SJCRH30 (cell line): ENCODE measurements at places on chromosomes 3 and 15. TPM values are rescaled to one million over a fixed set of nuclear protein-coding genes. Genes with fewer than 3 reads are reported as not detected.

The ITIH1 gene
- total RNA-seq = 0.04 TPM in 1 of 2 replicates, not detected in the other

DNA sequence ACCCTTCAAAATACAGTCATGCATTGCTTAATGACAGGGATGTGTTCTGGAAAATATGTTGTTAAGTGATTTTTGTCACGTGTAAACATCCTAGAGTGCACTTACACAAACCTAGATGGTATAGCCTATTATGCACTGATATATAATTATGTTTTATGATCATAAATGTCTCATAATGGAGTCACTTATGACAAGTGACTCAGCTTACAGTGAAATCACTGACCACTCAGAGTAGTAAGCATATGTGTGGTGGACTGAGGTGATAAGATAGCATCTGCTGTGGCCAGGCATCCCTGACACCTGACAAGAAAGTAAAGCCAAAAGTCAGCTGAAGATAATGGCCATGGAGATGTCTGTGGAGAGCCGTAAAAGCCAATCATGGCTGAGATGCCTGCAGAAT lies 5.4 kb downstream of the ACAD11 start:
- no peak overlapping the region for H3K27ac ChIP-seq
- no peak for DNase-seq
- no peaks in the 10 kb centered on the region; the same call in 1 of the 2 replicates for H3K36me3 ChIP-seq
- H3K4me1 ChIP-seq = peaks cover 3% of the 10 kb centered on the region; the same call in 1 of the 2 replicates

DNA sequence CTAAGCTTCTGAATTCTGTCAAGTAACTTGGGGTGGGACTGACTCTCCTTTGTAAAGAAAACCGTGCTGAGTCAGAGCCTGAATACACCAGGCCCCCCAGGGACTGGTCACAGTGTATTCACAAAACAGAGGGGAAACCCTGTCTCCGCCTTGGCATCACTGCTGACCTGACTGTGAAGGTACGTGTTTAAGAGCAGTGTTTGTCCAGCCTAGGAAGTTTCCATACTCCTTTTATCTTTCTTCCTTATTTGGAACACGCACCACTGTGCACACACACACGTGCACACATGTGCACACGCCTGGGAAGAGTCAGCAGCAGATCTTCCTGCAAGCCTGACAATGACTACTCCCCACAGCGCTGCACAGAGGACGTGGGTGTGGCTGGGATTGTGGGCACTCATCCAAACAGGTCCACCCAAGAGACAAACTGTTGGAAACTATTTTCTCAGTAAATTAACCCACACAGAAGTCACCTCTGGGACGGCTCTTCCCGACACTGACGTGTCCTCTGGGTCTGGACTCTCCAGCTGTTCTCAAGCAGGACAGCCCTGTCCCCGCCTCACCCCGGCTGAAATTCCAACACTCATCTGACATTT lies 87.7 kb downstream of the ATP10A start:
- no peaks in the 10 kb centered on the region for H3K27me3 ChIP-seq

DNA sequence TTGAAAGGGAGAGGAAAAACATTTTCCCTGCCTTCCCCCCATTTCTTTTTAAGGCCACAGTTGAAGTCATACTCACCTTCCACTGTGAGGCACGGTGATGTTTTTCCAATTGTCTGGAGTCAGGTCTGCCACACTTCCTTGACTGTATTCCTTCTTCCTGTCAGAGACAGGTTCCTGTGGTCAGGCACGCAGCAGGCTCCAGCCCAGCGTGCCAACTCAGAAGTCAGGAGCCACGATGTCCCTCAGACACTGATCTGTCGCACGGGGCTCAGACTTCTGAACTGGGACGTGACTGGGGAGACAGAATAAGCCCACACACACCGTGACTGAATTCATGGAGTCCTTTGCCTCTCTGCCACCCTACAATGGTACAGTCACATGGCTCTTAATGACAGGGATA lies 41.2 kb upstream of the ADAMTS9 start:
- H3K4me1 ChIP-seq = no peaks in the 10 kb centered on the region
- no peak overlapping the region for H3K27ac ChIP-seq
- no peak for DNase-seq
- H3K27me3 ChIP-seq = no peaks in the 10 kb centered on the region
